ENCODE measurements at places on chromosomes 4 and X.

DNA sequence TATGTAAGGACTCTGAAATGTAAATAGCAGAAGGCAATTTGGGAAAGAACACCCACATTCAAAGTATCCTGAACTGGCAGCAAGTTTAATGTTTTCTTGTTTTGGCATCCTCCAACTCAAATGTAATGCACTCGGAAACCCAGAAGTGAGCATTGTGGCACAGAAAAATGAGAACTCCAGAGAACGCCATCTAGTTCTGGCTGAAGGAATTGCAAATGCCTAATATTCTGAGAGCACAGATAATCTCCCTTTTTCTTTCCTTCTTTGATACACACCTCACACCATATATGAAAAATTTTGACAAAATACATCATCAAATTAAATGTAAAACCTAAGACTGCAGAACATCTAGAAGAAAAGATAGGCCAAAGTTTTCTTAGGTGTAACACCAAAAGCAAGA is 52.1 kb downstream of the PWWP3B start:
- DNase-seq: no peak

DNA sequence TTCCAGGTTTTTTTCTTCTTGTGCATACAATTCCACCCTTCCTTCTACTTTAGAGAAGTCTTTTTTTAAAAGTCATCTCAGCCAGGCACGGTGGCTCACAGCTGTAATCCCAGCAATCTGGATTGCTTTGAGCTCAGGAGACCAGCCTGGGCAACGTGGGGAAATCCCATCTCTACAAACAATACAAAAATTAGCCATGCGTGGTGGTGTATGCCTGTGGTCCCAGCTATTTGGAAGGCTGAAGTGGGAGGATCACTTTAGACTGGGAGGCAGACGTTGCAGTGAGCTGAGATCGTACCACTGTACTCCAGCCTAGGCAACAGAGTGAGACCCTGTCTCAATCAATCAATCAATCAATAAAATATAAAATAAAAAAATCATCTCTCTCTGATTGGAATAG is 14.8 kb downstream of the ELOVL6 start:
- no peak for DNase-seq

DNA sequence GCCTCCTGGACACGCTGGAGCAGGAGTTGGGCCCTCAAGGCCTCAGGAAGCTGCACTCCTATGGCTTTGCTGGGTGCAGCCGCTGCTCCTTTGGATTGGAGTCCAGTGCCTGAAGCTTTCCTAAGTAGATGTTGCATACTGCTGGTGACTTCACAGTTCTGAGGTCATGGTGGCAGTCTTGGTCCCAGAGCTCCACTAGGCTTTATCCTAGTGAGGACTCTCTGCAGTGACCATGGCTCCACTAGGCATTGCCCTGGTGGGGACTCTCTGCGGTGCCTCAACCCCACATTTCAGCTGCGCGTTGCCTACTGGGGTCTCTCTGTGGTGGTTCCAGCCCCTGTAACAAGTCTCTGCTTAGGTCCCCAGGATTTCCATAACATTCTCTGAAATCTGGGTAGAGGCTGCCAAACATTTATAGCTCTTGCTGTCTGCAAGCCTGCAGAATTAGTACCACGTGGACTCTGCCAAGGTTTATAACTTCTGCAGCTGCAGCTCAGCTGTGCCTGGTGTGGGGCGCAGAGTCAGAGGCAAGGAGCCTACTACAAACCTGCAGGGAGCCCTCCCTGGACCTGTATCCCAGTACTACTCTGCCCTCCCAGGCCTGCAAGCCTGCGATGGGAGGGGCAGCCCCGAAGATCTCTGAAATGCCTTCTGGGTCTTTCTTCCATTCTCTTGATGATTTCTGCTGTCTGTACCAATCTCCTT is 46.0 kb upstream of the NFKB1 start:
- DNase-seq: no peak

- DNase-seq: no peak
These were observed 159.9 kb downstream of the LDB2 start for GRCh38 chr4:16738558-16738957.

DNA sequence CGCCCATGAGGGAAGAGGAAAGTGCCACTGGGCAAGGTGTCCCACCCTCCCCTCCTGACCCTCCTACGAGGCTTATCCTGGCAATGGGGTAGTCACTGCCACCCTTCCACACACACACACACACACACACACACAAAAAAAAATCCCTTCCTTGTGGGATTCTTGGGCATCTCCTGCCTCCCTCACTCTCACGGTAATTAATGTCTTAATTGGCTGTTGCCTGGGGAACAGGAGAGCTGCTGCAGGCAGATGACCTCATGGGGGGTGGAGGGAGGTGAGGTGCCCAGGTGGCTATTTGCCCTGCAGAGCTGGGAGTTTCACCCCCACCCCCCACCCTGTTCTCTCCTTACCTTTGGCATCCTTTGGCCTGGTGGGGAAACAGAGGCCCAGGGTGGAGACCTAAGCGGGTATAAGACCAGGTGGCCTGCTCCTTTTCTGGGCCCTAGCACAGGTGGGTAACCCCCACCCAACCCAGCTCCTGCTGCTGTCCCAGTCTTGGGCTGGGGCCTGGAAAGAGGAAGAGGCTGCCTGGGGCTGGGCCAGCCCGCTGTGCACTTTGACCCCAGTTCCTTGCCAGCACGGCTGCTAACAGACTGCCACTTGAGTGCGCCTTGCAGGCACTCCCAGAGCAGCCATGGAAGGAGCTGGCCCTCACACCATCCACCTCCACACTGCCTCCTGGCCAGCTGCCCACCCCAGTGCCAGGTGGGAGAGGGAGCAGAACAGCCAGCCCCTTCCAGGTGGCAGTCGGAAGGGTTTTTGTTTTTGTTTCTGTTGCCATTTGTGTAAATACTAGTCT is 12.6 kb downstream of the EFNB1 start:
- no peak for DNase-seq

GRCh38 chr4:2009651-2010233 is 968 bp upstream of the NELFA start:
- DNase-seq: no peak

- DNase-seq: no peak
These were observed 25.4 kb downstream of the MBNL3 start for GRCh38 chrX:132463411-132463810.

DNA sequence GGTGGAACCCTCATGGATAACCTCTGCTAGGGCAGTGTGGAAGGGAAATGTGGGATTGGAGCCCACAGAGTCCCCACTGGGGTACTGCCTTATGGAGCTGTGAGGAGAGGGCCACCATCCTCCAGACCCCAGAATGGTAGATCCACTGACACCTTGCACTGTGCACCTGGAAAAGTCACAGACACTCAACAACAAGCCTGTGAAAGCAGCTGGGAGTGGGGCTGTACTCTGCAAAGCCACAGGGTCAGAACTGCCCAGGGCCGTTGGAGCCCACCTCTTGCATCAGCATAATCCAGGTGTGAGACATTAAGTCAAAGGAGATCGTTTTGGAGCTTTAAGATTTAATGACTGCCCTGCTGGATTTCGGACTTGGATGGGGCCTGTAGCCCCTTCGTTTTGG is 11.6 kb downstream of the ARMCX5 start:
- no peak for DNase-seq

GRCh38 chr4:112109360-112110058 is 35.7 kb upstream of the FAM241A start:
- no peak for DNase-seq

GRCh38 chr4:649751-650310 is 24.2 kb downstream of the ATP5ME start:
- no peak for DNase-seq

DNA sequence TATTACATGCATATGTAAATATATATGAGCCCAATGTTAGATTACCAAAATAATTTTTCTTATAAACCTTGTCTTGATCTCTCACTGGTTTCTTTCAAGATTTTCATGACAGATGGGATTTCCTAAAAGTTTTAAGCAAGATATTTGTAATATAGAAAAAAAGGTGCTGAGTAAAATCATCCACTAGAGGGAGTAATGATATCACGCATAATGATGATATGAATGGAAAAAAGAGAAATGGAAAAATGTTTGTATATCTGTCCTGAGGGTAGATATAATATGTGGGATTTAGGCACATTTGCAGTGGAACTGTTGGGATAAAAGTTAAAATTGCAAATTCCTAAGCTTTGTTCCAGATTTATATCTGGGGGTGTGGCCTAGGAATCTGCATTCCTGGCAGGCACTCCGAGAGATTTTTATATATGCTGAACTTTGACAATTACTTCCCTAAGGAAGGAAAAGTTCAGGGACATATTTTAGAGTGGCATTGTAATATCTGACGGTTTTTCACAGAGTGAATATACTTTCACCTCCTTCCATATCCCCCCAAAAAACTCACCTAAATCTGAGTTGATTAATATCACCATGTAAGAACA is 60.5 kb downstream of the TMA16 start:
- no peak for DNase-seq

DNA sequence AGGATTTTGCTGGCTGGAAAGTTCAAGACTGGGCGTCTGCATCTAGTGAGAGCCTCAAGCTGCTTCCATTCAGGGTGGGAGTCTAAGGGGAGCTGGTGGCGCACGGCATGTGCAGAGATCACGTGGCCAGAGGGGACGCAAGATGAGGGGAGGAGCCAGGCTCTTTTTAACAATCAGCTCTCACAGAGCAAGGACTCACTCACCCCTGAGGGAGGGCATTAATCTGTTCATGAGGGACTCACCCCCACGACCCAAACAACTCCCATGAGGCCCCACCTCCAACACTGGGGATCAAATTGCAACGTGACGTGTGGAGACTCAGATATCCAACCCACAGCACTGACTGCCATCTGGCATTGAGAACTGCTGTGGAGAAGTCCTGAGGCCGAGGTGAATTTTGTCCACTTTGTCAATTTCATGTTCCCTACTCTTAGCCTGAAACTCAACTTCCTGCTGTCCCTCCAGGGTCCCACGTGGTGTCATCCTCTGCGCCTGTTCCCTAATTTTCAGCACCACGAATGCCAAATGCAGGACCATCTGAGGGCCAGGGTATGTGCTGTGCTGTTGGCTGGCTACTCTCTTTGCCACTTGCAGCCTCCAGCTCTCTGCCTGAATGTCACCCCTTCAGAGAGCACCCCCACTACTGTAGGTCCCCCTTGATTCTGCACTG is 5.6 kb downstream of the ZFP92 start:
- DNase-seq: peak; percentile 52

DNA sequence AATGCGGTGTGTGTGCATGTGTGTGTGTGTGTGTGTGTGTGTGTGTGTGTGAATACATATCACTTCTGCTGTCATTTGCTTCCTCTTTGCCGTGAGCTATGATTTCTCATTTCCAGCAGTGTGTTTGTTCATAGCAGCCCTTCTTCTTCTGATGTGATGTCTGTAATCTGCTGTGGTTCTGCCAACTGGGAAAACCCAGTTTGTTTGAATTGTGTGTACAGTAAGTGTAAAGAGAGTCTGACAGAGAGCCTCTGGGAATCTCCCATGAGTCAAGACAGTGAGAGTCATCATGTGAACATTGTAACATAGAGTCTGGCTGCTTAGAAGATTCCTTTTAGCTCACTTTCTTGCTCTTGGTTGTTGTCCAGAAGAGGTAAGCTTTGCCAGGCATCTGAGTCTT is 8.4 kb upstream of the NWD2 start:
- no peak for DNase-seq

DNA sequence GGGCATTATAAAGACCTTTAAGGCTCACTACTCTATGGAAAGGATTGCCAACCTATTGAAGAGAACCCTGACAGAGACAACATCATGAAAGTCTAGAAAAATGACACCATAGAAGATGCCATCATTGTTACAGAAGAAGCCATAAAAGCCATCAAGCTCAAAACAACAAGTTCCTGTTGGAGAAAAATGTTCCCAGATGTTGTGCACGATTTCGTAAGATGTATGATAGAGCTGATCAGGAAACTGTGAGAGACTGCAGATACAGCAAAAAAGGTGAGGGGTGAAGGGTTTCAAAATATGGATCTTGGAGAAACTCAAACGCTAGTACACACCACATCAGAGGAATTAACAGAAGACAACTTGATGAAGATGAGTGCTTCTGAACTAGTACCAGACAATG is 53.3 kb downstream of the WDFY3 start:
- no peak for DNase-seq

DNA sequence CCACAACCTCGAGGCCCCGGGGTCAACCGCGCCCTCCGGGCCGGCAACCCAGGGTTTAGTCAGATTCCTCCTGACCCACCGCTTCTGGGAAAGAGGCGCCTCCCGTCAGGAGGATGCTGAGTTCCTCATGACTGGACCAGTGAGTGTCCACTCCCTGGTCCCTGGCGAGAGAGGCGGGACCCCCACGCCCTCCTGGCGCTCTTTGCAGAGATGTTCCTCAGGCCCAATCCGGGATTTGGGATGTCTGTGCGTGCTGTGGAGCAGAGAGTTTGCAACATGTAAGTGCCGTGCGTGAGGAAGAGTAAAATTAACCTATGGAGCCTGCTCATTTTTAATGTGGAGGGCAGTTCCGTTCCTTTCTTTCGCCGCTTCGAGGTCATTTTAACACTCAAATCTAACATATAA is 824 bp upstream of the UGDH start:
- DNase-seq: no peak

GRCh38 chr4:173223743-173224142 is 55.1 kb downstream of the GALNT7 start:
- DNase-seq: no peak

DNA sequence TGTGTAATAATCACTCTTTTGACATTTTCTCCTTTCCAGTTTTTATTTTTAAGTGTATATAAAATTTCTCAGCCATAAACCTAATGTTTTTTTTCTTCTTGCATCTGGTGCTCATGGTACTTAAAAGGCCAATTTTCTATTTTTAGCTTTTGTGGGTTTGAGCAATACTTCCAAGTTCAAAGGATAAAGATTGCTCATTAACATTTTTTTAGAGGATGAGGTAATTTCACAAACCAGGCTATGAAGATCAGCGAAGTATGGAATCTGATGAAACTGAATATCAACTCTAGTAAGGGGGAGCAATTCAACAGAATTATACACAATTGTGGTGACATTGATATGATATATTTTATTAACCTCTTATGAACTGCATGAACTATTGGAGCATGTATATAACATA is 25.8 kb upstream of the KLHL34 start:
- DNase-seq: no peak

Measured in NCI-H2107 (cell line).